NCI-H1417 (cell line): ENCODE measurements at places on chromosomes 16 and 17.

- no peak for DNase-seq
Observed at GRCh38 chr17:38328620-38329019, 15.1 kb downstream of the GPR179 start.

- peak; percentile 36 for DNase-seq
Observed at GRCh38 chr16:54926166-54926838, 4.4 kb upstream of the IRX5 start.

DNA sequence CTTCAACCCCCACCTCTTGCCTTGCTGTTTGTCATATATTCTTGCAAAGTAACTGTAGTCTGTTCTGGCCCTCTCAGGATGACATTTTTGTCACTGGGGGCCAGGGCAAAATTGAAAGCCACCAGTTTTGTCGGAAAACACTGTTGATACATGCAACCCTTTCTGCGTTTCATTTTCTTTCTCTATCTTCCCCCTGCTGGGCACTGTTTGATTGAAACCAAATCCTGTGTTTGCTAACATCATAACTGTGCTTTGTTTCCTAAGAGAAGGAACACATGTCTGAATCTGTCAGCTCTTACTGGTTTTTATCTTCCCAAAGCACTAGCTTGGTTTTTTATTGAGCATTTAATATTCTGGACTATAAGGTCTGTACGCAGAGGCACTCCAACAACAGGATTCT is 11.7 kb upstream of the CPPED1 start:
- DNase-seq = peak; percentile 28

- no peak for DNase-seq
Observed at GRCh38 chr17:39271546-39271945, 45.8 kb upstream of the STAC2 start.

DNA sequence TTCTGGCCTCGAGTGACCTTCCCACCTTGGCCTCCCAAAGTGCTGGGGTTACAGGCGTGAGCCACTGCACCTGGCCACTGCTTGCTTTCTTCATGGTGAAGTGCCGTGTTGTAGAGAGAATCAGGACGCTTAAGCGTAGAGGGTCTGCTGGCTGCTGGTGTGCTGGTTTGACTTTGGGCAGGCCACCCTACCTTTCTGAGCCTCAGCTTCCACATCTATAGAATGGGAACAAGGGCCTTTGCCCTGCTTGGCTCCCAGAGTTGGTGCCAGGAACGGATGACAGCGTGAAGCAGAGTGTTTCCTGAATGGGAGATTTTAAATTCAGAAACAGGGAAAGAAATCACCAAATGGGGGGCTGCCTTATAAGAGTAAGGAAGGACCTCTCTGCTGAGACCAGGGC is 60.9 kb downstream of the NKD1 start:
- no peak for DNase-seq

DNA sequence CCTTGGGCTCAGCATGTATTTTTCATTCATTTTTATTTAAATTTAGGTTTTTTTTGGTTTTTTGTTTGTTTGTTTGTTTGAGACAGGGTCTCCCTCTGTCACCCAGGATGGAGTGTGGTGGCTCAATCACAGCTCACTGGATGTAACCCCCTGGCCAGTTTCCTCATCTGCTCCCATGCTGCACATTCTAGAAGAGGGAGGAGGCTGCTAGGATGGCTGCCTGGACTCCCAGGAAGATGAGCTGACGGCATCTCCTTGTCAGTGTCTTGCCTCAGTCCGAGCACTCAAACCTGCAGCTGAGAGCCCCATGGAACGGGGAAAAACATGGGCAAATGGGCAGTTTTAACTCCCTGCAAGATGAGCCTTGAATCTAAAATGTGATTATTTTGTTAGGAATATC is 7.5 kb downstream of the MEAK7 start:
- no peak for DNase-seq

DNA sequence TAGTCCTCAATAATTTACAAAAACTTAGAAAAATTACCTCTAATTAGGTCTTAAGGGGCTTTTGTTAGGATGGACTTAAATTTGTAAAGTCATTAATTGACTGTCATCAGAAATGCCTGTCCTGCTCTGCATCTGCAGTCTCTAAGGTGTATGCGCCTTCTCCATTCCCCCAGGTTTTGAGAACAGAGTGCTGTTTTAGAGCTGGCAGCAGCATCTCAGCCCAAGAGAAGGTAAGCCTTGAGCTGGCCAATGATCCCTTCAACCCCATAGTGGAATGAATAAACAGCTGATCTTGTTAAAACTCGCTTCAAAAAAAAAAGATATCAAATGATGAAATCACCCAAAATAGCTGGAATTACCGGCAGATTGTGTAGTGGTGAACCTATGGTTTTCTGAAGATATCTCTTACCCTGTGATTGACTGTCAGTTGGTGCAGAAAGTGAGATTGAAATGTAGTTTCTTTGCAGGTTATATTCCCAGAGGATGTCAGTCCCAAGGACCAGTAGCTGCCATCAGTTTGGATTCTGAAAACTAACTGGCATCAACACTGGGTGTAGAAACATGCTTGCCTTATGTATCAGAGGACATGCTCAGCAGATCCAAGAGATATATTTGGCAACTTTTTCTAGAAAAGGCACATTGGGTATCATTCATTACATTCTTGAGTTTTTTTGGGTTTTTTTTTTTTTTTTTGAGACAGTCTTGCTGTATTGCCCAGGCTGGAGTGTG is 25.7 kb downstream of the TRPV2 start:
- DNase-seq = no peak

- DNase-seq = no peak
Observed at GRCh38 chr17:45993962-45994627, 5.0 kb upstream of the STH start.

DNA sequence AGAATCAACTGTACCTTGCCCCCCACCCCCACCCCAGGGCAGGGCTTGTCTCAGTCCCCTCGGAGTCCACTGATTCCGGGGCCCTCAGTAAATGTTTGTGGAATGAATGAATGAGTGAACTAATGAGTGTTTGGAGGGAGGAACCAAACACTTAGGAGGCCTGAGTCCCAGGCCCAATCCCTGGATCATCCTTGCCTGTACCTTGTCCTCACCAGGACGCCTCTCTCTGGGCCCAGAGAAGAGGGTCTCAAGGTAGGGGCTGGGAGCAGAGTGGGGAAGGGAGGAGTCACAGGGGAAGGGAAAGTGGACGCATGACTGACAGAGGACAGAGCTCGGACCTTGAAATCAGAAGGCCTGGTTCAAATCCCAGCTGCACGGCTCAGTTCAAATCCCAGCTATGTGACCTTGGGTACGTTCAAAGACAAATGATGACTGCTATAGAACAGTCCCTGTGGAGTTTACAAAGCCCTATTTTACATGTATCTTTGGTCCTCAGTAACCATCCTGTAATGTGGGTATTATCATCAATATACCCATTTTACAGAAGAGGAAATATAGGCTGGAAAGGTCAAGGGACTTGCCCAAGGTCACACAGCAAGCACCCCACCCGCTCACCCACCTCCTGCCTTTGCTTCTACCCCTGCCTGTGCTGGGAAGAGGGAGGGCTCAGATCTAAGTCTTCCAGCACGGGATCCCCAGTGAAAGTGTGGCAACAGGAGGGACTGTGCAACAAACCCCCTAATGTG is 18.3 kb downstream of the SLC4A1 start:
- DNase-seq = no peak

GRCh38 chr17:49414622-49415350 is at the start of gene PHB1:
Gene PHB1, minus strand, starts transcription at chr17:49414882. Its CDS starts 1,618 bp downstream, at chr17:49413264.
- DNase-seq = peak; percentile 97

GRCh38 chr17:49993423-49994060 is 1.5 kb downstream of the DLX3 start:
- DNase-seq = peak; percentile 76

DNA sequence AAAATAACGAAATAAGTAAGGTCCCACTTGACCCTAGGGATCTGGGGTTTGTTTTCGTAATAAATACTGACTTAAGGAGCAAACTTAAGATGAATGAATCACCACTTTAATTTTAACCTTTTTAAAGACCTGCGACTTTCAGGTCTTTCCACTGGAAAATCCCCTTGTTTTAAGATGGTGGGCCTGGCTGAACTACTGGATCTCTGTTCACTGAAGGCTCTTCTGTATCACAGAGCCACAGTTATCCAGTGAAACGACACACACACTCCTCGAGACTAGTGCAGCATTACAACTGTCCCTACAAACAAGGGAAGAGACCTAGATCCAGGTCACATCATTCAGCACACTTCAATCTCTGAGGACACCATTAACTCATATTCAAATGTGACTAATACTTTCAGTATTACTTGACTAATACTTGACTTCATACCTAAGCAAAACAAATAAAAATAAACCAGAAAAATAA is 299.0 kb downstream of the CEP112 start:
- DNase-seq = no peak

DNA sequence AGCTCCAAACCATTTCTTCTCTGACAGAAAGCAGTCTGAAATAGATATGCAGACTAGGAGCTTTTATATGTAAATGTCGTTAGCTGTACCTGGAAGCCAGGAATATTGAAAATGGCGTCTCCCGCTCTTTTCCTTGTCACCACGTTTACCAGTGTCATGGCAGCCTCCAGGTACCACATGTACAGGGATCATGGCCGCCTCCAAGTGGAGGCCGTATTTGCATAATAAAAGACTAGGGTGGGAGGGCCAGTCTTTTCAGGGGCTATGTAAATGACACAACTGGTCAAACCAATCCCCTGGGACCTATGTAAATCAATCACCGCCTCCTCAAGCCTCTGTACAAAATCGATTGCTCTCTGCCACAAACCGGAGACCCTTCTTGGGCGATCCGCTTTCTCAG is 54.3 kb downstream of the MYOCD start:
- no peak for DNase-seq

DNA sequence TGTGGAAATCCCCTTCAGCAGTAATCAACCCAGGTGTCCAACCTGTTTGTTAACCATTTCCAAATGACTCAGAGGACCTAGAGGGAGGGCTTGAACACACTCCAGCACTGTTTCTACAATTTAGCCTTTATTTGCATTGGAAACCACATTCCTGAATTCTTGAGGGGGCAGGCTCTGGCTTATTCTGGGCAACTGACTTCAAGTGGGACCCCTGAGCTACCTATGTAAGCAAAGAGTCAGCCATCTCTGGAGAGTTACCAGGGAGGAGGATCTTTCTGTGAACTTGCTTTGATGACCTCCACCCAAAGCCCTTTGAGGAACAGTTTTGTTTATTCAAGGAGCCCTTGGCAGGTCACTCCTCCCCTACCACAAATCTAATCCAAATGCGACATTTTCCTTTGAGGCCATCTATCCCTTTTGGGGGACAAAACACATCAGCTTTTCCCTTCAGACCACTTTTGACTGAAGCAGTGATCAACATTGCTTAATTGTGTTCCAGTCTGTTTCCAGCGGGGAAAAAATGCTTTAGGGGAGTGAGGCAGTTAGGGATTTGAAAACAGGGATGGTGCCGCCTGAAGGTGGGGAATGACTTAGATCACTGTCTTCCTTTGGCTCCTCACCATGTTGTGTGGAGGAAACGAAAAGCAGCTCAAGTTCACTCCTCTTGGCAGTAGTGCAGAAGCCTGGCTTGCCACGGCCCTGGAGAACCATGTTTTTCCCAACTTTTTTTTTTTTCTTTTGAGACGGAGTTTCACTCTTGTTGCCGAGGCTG is 46.2 kb downstream of the TUBD1 start:
- DNase-seq = no peak

DNA sequence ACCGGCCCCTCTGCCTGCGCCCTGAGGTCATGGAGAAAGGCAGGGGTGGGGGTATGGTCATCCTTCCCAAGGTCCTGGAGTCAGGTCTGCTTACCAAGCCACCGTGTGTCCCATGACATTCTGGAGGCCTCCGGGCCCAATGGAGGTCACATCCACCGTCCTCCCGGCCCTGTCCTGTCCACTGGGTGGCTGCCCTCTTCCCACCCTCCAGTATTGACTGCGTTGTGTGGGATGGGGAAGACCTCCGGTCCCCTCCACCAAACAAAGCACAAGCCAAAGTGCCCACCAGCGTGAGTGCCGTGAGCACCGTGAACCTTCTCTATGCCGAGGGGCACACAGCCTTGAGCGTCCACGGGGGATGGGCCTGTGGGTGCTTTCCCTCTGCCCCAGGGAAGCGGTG is 37.2 kb downstream of the LMF1 start:
- DNase-seq = no peak

- DNase-seq = no peak
Observed at GRCh38 chr17:9443811-9444210, 131.8 kb downstream of the STX8 start.

- DNase-seq = peak; percentile 60
Observed at GRCh38 chr17:17682293-17682736, 1.1 kb downstream of the RAI1 start.

DNA sequence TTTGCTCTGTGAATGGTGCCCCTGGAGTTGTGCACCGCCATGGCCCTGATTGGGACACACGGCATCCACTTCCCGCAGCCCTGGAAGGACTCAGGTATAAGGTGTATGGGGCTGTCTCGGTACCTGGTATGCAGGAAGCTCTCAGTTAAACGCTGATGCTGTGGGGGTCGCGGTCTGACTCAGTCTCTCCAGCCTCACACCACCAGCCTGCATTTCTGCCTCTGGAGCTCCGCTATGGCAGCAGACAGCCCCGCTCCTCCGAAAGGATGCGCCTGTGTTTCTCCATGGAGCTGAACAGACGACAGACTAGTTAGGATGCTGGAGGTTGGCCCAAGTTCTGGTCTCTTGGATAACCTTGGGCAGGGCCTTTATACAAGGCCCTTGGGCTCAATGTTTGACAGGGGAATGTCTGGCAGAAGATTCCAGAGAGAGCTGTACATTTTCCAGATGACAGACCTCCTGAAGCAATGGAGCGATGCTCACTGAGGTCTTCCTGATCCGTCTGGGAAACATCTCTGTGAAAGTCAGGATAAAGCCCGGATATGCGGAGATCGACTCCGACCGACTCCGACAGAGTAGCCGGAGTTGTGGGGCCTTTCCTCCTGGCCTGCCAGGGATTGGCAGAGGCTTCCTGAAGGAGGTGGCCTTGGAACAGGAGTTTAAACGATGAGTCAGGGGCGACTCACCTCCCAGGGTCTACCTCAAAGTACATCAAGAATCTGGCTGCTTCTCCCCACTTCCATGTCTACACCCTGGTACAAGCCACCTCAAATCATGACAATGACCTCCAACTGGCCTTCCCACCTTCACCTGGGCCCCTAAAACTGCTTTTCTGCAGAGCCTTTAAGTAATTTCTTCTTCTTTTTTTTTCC is 21.9 kb upstream of the BCAR1 start:
- DNase-seq = no peak

DNA sequence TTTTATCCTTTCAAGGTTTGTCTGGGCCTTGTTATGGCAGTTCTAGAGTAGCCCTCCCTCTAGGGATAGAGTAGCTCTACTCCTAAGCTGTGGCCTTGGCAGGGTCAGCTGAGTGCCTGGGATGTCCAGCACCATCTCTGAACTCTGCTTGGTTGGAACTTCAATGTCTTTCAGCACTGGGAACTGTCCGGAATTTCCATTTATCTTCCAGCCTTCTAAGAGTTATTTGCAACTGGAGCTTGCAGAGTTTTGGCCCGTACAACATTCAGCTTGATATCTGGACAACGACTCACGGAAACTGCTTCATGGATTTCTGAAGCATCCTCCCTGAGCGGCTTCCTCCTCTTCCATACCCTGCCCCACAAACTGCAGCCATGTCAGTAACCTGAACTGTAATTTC is 22.9 kb downstream of the MMD start:
- DNase-seq = no peak

GRCh38 chr16:85377388-85378144 is 235.6 kb upstream of the GSE1 start:
- DNase-seq = no peak
